ENCODE measurements at places on chromosomes 7 and 10. TPM values are rescaled to one million over a fixed set of nuclear protein-coding genes. Genes with fewer than 3 reads are reported as not detected.

GNGT1 gene
- 0.91 TPM for total RNA-seq

HEPACAM2 gene
- total RNA-seq = not detected

TMEM26 gene
- not detected for total RNA-seq

DNA sequence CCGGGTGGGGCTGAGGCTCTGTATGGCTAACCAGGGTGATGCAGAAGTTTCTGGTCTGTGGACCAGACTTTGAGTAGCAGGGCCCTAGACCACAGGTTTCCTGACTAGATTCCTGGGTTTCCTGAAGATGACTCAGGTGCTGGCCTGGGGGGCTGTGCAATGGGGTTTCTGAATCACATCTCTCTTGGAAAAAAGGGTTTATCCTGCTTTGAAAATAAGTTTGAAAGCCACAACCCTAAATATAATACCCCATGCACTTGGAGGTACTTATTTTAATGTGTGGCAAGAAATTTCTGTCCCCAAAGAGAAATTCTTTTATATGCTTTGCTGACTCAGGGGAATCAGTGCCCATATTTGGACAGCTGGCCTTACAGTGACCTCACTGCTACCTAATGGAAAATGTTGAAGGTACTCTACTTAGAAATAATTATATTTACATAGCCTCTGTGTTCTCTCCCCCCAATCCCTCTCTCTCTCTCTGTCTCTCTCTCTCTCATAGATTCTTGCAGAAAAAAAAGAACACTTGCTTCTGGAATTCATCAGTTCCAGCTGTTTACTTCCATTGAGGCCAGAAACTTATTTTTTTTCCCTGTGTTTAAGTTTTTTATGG lies 184.4 kb upstream of the LYZL2 start:
- DNase-seq = no peak
- H3K27ac ChIP-seq = no peak overlapping the region
- H3K4me3 ChIP-seq = no peak overlapping the region
- H3K27me3 ChIP-seq = no peaks in the 10 kb centered on the region

SAP25 gene
- total RNA-seq = 4.4 TPM

DNA sequence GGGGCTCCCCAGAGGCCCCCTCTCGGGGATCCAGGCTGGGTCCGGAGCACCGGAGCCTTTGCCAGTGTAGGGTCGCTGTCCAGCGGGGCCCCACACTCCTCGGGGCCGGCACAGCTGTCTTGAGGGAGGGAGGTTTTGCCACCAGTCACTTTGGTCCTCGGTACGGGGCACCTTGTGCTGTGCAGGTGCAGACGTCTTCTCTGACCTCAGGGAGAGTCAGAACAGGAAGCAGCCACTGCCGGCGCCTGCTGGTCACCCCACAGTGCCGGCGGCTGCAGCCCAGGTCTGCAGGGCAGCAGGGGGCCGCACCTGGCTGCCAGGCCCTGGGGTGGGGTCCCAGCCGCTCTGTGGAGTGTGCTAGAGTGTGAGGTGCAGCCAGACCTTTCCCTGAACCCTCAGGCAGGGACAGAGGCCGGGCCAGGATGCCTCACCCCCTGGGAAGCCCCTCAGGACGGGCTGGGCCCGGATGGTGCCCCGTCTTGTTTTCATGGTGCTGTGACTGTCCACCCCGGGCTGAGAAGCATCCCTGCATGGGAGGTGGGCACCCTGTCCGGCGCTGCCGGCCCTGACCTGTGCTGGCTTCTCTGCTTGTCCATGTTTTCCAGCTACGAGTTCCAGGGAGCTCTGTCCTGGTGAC lies 8.2 kb downstream of the MAFK start:
- H3K4me3 ChIP-seq = no peak overlapping the region
- H3K4me1 ChIP-seq = peaks cover 45% of the 10 kb centered on the region
- no peaks in the 10 kb centered on the region for H3K27me3 ChIP-seq

LRRD1 gene
- not detected for total RNA-seq

All from HCT116 (cell line).